ENCODE measurements at places on chromosomes 6 and 20. TPM values are rescaled to one million over a fixed set of nuclear protein-coding genes. Genes with fewer than 3 reads are reported as not detected.

DNA sequence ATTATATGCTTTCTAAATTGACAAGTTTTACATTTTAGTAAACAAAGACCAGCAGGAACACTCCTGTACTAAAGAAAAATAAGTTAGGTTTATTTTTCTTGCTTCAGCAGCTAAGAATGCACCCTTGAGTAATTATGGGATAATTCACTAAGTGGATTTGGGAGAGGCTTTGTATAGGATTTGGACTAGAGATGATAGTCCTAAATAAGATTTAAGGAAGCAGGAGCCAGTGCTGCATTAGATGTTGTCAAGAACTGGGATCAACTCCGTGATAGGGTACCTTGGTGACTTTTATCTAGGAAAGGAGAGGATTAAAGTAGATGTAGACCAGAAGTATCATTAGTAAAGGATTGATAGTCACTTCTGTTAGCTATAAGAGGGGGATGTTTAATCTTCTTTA lies 4.1 kb upstream of the C6orf141 start:
- DNase-seq: no peak

DNA sequence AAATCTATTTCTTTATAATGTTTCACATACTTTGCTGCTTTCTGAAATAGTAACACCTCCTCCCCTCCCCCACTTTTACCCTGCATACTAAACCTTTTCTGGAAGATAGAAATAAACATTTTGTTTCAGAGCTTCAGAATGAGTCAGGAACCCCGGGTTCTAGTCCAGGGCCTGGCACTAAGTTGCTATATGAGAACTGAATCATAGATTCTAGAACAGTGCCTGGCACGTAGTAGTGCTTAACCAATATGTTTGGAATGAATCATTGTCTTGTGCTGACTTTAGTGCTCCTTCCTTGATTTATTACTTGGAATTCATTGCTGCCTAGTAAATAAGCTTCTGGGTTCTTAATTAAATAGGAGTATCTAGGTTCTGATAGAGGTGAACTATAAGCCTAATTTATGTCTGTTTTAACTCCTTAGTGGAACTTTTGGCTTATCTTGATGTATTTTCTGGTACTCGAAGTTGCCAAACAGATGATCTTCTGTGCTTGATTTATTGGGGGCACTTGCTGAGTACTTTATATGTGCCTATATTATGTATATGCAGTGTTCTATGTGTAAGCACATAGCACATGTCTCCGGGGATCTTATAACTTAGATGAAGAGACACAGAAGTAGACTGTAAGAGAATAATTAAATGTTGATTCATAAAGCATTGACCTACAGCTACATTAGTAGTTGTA lies 18.6 kb downstream of the TAB2 start:
- DNase-seq: peak; percentile 63

- no peak for DNase-seq
These were observed 91.9 kb downstream of the TAF4 start for GRCh38 chr20:61973515-61974356.

DNA sequence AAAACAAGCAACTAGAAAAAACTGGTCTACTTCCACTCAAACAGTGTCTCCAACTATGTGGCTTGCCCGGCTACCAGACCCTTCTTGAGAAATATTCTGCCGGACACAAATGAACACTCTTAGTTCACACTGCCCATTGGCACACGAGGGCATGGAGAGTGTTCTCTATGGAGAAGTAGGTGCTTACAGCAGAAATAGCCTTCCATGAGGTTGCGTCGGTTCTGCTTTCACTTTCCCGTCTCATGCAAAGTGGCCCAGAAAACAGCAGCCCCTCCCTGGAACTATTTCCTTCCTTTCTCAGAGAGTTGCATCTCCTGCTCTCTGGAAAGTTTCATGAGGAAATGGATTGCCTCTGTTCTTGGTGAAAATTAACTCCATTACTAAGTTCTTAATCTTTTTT lies 9.5 kb upstream of the HLA-DOA start:
- DNase-seq: no peak

- peak; percentile 77 for DNase-seq
These were observed 65.2 kb downstream of the CDC5L start for GRCh38 chr6:44452725-44453124.

DNA sequence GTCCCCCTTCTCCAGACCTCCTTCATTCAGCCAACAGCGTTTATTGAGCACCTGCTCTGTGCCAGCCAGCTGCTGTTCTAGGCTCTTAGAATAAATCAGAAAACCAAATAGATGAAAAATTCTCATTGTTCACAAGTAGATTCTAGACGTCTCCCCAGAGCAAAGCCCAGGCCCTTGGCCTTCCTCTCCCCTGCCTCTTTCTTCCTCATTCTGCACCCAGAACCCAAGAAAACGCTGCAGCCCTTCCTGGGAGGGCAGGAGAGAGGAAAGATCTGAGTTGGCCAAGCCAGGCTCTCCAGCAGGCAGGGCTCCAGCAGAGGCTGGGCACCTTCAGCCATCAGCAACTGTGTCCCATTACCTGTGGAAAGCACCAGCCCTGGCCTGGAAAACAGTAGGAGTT lies 12.0 kb upstream of the BPI start:
- DNase-seq: no peak

- no peak for DNase-seq
These were observed 32.3 kb downstream of the SNX5 start for GRCh38 chr20:17936286-17936760.

- DNase-seq: peak; percentile 93
These were observed 309.3 kb downstream of the PRL start for GRCh38 chr6:21987501-21987957.

- DNase-seq: no peak
These were observed 775 bp downstream of the MTFR2 start for GRCh38 chr6:136249336-136249735.

GRCh38 chr20:12058216-12058615 lies 140.5 kb downstream of the BTBD3 start:
- no peak for DNase-seq

DNA sequence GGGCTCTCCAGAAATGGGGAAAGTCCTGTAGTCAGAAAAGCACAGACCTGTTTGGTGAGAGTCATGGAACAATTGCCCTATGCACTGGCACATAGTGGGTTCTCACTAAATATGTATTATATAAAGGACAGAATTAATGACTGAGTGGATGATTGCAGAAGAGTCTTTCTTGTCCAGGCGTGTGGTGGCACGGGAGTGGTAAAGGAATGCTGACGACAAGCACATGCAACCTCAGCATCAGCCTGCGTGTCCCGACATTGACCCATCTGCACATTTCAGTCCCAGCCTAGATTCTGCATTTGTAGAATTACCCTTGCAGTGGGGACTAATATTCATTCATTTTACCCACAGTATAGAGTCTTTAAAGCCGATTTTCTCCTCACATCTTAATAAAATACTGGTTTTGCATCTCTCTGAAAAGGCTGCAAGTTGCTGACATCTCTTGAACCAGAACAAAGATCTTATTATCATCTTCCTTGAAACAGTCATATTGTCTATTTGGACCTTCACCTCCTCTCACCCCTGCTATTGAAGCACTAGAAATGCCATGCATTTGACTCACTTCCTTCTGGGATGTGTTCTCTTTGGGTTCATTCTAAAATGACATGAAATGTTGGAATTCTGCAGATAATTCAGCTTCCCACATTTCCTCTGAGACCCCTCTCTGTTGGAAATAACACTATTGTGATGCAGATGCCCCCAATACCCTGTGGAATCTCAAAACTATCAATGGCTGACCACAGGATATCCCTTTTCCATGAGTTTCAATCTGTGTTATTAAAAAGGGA lies 883.6 kb upstream of the FLRT3 start:
- DNase-seq: no peak

DNA sequence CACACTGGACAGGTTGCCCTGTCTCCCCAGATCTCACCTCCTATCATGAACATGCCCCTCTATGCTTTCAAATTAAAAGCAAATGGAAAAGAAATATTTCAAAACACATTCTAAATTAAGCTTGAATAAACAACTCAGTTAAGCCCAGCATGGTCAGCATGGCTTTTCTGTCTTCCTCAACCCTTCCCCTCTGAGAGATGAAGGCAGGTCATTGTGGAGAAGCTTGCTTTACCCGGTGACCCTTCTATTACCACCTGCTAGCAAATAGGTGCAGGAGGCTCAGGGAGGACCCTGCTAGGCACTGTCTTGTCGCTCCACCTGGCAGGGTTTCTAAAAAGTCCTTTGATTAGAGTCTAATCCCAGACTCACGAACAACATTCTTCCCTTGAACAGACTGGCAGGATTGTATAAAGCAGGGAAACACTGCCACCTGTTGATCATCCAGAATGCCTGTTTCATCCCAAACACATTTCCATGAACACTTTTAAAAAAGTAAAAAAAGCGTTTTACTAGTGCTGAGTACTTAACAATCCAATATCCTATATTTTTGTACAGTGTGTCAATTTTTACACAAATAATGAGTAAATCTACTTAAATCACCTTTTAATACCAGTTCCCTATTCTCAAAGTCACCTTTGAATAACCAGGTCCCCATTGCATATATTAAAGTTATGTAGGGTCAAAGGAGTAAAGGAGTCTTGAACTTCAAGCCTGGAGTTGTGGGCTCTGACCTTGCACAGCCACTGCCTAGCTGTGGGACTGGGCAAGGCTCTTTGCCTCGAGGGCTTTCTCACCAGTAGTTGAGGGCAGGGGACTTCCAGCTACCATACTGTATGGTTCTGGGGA lies 75.5 kb downstream of the GPR6 start:
- DNase-seq: peak; percentile 14

DNA sequence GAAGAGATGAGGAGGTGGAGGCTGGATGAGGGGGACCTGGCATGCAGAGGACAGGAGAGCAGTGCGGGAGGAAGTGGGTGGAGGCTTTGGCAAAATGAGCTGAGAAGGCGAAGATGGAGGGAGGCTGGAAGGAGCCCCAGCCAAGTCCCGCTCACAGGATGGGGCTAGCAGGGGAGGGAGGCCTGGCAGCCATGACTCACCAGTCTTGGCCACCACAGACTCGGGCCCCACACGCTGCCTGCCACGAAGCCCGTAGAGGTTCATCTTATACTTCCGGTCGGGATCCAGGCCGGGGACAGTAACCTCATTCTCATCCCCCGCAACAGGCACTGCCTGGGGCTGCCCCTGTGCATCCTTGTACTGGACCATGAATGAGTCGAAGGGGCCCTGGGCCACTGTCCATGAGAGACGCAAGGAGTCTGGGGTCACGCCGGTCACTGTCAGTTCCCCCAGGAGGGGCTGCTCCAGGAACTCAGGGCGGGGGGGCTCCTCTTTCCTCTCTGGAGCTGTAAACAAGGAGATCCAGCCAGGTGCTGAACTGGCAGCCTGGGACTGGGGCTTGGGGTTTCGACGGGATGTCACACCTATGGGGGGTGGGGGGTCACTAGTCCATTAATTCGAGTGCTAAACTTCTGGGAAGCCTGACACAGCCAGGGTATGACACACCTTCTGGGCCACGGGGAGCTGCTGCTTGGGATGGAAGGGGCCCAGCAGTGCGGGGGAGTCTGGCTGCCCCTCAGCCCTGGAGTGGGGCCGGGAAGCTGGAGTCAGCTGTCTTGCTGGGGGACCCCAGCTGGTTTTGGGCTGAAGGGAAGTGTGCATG lies 27.8 kb downstream of the TNXB start:
- DNase-seq: no peak

GRCh38 chr6:158816329-158816728 lies 2.8 kb downstream of the EZR start:
- DNase-seq: no peak

- no peak for DNase-seq
These were observed 87.3 kb upstream of the TULP1 start for GRCh38 chr6:35599761-35600658.

- no peak for DNase-seq
These were observed 39.3 kb downstream of the GSTA2 start for GRCh38 chr6:52724042-52724405.

DNA sequence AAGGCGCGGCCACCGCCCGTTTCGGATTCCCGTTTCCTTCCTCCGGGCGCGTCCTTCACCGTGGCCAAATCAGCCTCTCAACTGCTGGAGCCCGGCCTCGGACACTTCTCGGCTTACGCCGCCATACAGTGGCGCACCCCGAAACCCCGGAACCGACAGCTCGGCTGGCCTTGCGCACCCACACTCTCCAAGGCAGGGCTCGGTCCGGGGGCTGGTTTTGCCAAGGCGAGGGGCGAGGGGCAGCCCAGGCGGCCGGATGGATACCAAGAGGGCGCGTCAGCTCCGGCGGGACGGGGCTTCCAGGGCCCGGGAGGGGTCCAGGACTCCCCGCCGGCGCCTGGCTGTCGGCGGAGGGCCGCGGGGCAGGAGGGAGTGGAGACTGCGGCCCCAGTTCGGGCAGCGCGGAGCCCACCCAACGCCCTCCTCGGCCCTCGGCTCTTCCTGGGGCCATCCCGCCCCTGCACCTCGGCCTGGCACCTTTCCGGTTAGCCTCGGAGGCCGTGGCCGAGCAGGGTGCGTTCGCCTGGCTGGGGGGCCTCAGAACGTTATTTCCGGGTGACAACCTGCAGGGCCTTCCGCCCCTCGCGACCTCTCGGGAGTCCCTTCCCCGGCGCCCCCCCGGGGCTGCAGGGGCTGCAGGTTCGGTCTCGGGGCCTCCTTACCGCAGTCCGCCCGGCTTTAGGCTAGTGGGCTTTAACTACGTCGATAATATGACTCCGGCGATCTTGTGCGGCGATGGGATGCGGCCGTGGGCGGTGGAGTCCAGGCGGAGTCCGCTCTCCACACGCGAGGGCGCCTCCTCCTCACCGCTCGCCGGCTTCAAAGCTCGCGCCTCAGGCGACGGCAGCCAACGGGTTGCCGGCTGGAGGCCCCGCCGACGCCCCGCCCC lies 697 bp upstream of the CEP43 start:
- peak; percentile 61 for DNase-seq

DNA sequence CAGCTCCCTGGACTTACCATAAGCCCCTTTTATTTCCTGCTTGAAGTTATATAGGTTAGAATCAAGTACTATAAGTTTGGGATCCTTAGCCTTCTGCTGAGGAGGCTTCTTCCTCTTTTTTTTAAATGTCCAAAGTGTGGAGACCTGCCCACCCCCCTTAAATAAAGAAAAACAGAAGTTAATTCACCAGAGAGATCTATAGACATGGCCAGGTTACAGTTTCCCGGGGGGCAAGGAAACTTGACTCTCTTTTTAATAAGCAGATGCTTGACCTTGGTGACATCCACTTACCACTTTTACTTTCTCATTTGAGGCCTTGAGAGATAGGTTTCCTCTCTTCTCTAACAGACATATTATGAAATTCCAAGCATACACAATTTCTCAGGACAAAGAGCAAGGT lies 88.3 kb downstream of the BMP2 start:
- no peak for DNase-seq

- DNase-seq: no peak
These were observed 20.1 kb downstream of the IGF2R start for GRCh38 chr6:159988983-159989454.

Gene GPX5
- not detected for total RNA-seq

Gene PXDC1
- total RNA-seq: 92.4 TPM

Gene MROH8
- total RNA-seq: 0.13 TPM

Gene TTLL9
- not detected for total RNA-seq

Gene RPS18
- total RNA-seq: 7,360 TPM

Gene RNF144B
- 13.2 TPM for total RNA-seq

Gene TRIM10
- total RNA-seq: not detected

Gene ZNF165
- total RNA-seq: 15.4 TPM

Gene KATNA1
- 17.9 TPM for total RNA-seq

Data from kidney epithelial cell (primary cell).